HS-27A (cell line): ENCODE measurements at places on chromosomes 7 and 10.

DNA sequence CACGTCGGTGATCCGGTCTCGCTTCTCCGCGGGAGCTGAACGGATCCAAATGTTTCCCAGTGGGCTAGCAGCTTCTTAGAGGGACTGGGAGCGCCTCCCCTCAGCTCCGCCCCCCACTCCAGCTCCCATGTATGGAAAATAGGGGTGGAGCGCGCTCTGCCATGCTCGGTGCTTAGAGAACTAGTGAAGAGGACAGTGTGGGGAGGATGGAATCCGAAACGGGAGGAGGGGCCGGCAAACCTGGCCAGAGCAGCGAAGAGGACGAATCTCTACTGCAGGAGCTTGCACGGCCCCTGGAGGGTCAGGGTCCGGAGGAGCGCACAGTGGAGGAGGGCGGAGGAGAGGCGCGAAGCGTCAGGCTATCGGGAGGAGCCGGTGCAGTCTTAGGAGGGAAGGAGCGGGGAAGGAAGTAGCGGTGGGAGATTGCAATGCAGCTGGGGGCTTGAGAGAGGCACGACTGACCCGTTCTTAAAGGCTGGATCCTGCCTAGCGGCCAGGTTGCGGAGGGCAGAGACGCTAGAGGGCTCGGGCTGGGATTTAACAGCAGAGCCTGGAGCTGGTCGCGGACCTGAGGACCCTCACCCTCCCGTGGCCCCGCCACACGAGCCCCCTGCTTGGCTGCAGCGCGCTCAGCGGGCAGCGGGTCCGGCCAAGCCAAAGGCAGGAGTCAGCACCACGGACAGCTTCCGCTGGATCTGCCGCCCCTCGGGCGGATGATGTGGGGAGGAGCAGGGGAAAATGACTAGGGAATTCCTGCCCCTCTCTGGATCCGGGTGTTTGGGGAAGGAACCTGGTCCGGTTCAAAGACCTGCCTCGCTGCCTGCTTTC lies at the start of gene PRLHR:
TSS of gene PRLHR (minus strand) at position 51 of the 828 bp plus-strand sequence. CDS start 404 bp downstream, outside the sequence.
- no peak for DNase-seq

- no peak for DNase-seq
Observed at GRCh38 chr10:49837051-49837478, 74.9 kb upstream of the OGDHL start.

DNA sequence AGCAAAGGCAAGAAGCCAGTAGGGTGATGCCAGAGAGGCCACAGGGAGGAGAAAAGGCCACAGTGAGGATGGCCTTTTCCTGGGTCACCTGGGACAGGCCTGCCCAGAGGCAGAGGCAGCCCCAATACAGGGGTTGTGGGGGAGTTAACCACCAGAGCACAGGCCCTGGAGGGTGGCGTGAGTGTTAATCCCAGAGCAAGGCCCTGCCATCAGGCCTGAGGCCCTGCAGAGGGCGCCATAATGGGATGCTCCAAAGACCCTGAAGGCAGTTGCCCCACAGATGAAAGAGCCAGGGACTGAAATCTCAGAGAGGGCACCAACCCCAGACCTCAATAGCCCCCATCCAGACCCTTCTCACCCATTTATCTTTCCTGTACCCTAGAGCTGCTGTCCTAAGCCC lies 23.9 kb downstream of the SLC13A4 start:
- DNase-seq = no peak

GRCh38 chr10:3801558-3802192 lies 16.7 kb upstream of the KLF6 start:
- no peak for DNase-seq

DNA sequence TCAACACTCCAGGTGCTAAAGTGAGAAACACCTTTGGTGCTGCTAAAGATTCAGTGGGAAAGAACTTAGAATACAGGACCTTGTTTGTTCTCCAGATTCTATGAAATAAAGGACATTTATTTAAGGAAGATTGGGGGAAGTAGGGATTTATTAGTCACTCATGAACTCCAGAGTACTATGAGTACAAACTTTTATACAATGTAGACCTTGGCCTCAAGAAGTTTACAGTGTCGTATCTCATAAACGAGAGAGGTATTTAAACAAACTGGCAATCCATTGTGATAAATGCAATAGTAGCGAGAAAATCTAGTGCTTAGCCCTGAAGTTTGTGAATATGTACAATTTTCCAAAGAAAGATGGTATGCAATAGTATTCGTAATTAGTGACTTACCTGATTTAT lies 59.1 kb downstream of the TES start:
- no peak for DNase-seq

GRCh38 chr7:106462365-106462859 lies 177.6 kb upstream of the NAMPT start:
- DNase-seq = no peak

GRCh38 chr7:42351316-42351935 lies 114.4 kb upstream of the GLI3 start:
- DNase-seq = no peak

DNA sequence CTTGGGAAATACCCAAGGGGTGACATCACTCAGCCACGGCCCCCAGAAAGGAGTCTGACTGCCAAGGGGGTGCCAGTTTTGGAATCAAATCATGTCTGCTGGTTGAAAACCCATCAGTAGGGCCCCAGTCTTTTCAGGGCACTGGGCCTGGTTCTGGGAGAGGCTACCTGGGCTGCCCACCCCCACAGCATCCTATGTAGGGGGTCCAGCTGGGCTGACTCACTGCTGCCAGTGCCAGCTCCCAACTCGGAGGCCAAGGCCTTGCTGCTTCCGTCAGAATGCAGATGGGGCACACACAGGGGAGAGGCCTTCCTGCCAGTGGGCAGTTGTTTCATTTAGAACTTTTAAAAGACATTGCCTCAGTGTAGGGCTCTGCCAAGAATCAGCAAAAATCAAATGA lies 39.5 kb upstream of the DMBT1 start:
- no peak for DNase-seq

- no peak for DNase-seq
Observed at GRCh38 chr10:15859509-15859905, 800 bp downstream of the MINDY3 start.

DNA sequence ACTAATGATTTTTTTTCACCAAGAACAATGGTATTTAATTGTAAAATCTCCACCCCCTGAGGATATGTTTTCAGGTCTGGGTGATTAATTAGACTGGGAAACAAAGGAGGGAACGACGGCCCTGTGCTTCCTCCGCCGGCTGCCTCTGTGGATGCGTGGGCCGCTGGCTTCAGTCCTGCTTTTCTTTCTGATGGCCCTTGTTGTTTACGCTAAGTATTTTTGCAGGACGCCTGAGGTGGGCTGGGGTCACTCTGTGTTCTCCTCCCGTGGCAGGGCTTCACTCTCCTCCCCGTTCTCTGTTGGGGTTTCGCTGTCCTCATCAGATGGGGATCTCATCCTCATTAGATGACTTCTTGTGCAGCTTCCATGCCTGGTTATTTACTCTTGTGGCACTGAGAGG lies 5.2 kb upstream of the ACBD5 start:
- DNase-seq = no peak

DNA sequence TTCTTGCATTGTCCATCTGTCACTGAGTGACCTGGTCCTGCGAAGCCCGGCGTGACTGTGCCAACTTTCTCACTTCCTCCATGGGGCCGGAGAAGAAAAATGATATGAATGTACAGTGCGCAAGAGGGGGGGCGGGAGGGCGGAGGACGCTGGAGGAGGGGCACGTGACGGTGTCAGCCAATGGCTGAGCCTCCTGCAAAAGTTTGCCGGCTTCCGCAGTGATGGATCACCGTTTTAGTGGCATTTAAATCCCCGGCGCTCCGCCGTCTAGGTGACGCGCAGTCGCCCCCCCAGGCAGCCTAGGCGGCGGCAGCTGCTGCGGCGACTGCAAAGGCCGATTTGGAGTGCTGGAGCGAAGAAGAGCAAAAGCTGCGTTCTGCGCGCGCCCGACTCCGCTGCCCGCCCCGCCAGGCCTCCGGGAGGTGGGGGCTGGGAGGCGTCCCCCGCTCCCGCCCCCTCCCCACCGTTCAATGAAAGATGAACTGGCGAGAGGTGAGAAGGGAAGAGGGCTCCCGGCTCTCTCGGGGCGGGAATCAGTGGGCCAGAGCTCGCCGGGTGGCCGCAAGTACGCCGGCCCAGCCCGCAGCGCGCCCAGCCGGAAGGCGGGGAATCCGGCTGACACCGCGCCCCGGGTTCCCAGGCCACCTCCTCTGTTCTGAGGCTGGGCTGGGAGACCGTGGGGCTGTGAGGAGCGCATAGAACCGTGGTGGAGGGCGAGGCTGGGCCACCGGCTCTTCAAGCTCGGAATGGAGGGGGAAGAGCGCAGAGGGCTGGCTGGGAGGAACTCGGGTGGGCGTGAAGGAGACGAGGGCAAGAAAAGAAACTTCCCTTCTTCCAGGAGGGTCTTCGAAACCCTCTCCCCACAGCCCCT lies at the start of gene HOXA1:
TSS of gene HOXA1 (minus strand) at position 104 of the 871 bp plus-strand sequence. CDS start at position 16, 88 bp downstream.
- peak; percentile 71 for DNase-seq

DNA sequence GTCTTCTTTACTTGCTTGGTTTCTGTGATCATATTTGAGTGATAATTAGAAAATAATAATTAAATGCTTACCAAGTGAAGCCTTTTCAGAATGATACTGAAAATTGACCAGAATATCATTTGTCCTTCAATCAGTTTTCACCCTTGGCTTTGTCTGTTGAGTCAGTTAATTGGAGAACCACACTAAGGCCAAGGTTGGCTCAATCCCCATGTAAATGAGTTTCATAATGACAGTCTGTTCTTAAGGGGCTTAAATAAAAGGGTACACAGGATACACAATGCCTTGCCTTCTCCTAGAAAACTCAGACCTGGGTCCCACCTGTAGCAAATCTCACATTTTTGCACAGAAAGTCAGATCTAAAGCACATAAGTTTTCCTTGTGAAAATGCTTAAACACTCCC lies 31.3 kb upstream of the EGR2 start:
- no peak for DNase-seq

- DNase-seq = no peak
Observed at GRCh38 chr7:157853076-157853788, 516.4 kb downstream of the DNAJB6 start.

- no peak for DNase-seq
Observed at GRCh38 chr7:137948845-137949330, 53.0 kb downstream of the CREB3L2 start.

GRCh38 chr10:44979281-44980191 lies 927 bp upstream of the DEPP1 start:
- DNase-seq = no peak

DNA sequence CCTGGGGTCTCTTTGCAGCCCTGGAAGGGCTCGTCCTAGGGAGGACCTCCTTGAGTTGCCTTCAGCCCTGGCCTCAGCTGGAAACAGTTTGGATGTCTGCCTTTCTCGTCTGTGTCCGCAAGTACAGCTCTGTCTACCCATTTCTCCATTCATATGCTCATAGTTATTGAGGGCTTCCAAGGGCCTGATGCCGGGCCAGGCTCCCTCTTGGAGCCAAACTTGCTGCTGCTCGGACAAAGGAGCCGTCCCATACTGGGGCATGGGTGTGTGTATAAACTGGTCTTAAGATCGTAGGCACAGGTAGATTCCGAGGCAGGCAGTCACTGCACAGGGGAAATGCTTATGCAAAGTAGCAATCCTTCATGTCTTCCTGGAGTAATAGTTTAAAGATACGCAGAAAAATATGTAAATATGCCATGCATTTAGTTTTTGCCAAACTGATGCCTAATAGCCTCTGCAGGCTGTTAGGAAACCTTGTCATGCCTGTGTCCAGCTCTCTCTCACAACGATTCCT lies 117.0 kb upstream of the BTBD16 start:
- no peak for DNase-seq

- no peak for DNase-seq
Observed at GRCh38 chr7:66634816-66635215, 6.1 kb downstream of the KCTD7 start.
